Naive thymus-derived CD8-positive, alpha-beta T cell (primary cell): ENCODE measurements at places on chromosomes 4 and X.

DNA sequence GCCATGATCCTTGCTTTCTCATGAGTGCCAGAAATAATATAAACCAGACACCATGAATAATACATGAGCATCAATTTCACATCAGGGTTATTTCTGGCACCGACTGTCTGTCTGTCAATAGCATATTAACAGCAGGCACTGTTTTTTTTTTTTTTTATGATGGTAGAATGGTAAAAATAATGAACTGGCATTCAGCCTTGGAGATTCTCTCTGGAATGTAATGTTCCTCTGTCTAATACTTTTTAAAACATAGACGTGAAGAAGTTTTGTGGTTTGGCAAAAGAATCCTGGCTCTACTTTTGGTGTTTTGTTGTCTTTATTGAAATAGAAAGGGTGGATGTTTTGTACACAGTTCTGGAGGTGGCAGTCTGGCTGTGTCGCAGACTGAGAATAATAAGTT is 874.6 kb upstream of the PRKX start:
- no peak for DNase-seq

DNA sequence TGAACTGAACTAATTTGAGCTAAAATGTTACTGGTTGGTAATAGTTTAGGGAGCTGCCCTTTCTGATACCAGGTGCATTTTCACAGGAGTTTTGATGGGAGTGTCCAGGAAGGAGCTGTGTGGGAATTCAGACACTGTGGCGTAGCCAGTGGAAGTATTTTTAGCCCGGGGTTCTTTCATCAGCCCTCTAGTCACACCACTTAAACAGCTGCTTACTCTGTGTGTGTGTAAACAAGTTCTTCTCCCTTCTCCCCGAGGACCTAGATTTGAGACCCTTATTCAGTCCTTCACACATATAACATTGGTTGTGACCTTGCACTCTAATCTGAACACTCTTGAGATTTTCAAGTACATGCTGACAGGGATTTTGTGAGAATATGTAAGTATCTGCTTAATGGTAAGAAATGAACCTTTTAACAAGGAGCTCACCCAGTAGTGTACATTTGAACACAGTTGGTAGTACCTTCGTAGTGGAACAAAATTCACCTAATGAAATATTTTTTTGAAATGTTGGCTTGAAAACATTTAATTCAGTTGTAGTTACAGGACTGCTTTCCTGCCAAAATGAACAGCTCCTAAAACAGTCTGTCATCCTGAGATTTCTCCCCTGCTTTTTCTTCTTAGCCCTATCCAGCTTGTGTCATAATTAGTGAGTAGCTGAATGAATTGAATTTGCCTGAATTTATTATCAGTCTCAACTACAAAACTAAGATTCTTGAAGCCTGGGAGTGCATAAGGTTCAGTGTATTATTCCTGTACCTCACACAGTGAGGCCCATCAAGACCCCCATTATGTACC is 61.8 kb downstream of the BMPR1B start:
- no peak for DNase-seq

GRCh38 chrX:16603822-16604221 is 46.1 kb upstream of the S100G start:
- no peak for DNase-seq

GRCh38 chrX:1391370-1391706 is 575 bp downstream of the SLC25A6 start:
- DNase-seq = no peak

- no peak for DNase-seq
Measured at GRCh38 chr4:151854731-151855130, 93.9 kb upstream of the GATB start.

DNA sequence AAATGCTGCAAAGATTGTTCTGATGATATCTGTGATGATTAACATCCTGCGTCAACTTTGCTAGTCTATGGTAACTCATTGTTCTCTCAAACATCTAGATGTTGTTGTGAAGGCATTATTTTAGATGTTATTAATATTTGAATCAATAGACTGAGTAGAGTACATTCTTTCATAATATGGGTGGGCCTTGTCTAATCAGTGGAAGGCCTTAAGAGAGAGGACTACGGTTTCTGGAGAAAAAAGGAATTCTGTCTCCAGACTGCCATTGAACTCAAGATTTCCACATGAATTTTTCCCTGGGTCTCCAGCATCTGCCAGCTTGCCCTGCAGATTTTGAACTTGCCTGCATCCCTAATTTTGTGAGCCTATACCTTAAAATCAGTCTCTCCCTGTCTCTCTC is 2381.1 kb upstream of the AGA start:
- DNase-seq = no peak

GRCh38 chr4:76984127-76984526 is 34.6 kb downstream of the SEPTIN11 start:
- DNase-seq = no peak

DNA sequence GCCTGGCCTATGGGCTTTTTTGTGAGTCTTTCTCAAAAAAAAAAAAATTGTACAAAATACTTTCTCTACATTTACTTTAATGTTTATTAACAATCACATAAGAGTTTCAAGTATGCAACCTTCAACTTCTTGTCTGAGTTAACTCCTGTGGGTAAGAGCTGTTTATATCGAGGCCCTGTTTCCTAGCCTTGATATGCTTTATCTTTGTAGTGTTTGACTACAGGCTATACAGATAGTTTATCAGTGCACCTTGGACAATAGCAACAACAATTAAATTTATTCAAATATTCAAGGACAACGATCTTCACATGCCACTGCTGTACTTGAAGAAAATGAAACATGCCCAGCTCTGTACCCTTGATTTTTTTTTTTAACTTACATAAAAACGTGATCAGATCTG is 178.4 kb downstream of the ARHGAP10 start:
- DNase-seq = no peak

DNA sequence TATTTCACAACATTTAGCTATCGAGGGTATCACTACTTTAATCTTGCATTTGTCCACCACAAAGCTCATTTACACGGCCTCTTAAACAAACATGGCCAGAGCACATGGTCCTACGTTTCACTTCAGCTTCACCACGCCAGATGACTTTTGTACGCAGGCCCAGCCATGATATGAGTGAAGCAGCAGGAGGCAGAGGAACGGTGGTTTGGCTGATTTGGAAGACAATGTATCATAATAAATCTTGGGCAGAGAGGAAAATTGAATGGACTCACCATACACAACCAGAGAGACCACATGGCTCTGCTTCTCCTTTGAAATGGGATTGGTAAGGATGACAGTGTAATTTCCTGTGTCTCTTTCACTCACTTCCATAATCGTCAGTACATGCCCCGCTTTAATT is 15.3 kb downstream of the KDR start:
- no peak for DNase-seq

- no peak for DNase-seq
Measured at GRCh38 chr4:86291180-86291579, 68.7 kb downstream of the MAPK10 start.

DNA sequence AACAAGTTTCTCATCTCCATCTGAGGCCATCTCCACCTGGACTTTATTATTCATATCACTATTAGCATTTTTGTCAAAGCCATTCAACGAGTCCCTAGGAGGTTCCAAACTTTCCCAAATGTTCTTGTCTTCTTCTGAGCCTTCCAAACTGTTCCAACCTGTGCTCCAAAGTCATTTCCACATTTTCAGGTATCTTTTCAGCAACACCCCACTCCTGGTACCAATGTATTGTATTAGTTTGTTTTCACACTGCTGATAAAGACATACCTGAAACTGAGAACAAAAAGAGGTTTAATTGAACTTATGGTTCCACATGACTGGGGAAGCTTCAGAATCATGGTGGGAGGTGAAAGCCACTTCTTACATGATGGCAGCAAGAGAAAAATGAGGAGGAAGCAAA is 385.4 kb upstream of the GATB start:
- no peak for DNase-seq

DNA sequence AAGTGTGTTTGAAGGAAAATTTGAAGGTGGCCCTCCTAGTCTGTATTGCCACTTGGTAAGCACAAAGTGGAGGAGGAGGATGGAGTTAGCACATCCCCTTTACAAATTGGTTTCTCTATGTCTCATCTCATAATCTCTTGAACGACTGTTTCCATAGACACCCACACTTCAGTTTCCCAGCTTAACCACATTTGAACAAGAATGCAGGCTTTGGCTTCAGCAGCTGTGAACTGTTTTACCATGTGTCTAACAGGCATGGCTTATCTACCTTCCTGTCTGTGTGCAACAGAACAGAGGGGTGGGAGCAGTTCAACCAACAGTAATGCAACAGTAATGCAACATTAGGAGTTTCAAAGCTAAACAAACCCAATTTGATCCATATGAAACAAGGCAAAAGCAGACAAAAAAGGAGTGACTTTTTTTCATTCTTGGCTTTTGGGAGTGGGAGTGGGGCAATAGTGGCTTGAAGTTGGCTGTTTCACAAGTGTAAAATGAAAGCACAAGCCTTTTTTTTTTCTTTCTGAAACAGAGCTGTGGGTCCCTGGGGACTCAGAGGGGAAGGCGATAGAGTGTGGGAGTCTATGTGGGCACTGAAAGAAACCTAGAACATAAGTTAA is 108.0 kb downstream of the ITM2A start:
- DNase-seq = peak; percentile 5

DNA sequence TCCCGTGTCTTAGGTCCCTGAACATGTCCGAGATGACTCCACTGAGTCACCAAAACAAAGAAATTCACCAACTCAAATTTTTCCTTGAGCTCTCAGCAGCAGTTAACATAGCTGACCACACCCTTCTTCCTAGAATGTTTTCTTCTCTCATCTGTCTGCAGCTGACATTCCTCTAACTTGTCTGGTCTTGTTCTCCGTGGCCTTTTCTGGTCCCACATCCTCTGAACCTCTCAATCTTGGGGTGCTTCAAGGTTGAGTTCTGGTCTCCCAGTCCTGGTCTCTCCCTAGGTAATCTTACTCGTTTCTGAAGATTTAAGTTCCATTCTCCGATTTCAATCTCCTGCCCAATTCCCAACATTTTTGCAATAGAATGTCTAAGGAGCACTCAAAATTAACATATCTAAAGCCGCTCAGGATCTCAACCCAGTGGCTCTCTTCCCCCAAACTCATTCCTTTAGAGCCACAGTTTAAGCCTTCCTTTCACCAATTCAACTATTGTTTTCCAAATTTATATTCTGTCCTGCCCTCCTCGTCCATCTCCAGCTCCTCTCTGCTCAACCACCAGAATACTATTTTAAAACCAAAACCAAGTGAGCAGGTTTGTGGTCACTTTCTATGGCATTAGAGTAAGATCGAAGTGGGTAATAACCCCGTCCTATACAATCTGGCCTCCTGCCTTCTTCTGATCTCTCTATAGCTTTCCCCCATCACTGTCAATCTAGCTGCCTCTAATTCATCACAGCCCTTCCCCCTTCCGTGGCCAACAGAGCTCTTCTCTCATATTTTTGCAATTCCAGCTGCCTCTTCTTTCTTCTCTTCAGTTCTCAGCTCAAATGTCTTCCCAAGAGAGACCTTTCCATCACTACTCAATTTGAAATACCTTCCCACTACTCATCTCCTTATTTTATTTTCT is 1.2 kb downstream of the TRIML2 start:
- DNase-seq = no peak

- no peak for DNase-seq
Measured at GRCh38 chrX:41889317-41890025, 33.9 kb downstream of the CASK start.

DNA sequence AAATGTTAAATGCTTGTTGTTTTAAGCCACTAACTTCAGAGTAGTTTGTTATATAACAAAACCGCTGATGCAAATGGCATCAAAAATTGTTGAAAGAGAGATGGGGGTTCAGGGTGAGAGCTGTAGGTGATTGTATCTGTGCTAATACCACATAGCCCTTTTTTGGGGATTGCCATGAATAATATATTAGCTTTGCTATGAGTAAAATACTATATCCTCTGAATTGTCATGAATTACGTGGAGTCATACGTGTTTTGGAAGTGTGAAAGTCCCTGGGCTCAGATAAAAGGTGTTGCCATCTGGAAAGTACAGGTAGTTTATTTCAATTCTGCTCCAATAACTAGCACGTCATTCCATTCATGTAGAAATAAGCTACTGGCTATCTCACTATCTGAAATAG is 30.6 kb downstream of the DYNLT3 start:
- no peak for DNase-seq

GRCh38 chr4:52856801-52857200 is 5.3 kb upstream of the RASL11B start:
- DNase-seq = no peak

DNA sequence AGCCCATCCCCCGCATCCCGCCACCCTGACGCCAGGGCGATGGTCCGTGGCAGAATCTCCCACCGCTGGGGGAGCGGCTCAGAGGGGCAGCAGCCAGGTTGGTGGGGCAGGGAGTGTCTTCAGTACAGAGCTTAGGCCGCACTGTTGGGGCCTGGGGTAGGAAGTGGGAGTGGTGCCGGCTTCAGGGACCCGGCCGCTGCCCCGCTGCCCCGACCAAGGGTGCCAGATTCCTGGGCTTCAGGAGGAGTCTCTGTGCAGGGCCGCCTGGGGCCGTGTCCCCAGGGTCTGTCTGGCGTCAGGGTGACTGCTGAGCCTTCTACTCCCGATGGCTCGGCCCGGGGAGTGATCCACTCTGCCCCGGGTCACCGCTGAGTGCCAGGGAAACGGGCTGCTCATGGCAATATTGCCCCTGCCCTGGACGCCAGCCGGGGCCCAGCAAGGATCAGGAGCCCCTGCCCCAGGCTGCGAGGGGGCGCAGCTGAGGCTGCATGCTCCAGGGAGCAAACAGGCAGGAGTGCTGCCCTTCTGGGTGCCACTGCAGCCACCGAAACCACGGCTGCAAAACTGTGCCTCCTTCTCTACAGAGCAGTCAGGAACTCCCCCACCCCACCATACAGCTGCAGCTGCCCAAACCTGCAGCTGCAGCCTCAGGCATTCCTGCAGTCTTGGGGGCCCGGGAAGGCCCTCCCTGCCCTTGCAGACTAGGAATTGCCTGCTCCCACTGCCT is 1206.1 kb downstream of the ARAP2 start:
- DNase-seq = no peak

GRCh38 chr4:68216501-68216900 is 29.0 kb downstream of the TMPRSS11B start:
- DNase-seq = no peak

- DNase-seq = no peak
Measured at GRCh38 chr4:122823476-122823875, 3.2 kb upstream of the FGF2 start.

GRCh38 chr4:10094841-10095240 is 21.8 kb downstream of the WDR1 start:
- peak; percentile 39 for DNase-seq
